Substantia nigra (tissue), 51 donors: ENCODE measurements at places on chromosomes 3 and 15.

DNA sequence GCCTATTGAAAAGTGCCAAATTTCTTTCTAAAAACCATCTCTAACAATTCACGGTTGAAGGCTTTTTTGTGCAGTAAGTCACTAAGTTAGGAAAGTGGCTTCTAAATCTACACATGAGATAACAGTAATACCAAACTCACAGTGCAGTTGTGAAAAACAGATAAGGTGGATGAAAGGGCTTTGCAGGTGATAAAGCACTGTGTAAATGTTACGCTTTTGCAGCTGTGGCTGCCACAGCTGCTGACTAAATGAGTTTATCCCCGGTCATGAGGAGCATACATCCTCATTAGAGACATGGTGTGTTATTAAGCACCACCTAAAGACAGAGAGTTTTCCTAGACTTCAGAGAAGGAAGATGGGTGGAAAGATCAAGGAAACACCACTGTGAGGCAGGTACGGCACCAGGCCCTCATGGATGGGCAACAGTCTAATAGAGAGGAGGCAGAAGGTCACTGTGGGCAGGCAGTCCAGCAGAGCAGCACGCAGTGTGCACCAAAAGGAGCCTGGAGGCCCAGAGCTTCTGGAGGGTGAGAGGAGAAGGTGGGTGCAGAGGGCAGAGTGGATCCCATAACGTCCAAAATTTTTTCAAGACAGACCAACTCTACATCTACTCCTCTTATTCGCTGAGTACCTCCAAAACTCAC, 68.5 kb downstream of the FMN1 start:
- DNase-seq: no peak

DNA sequence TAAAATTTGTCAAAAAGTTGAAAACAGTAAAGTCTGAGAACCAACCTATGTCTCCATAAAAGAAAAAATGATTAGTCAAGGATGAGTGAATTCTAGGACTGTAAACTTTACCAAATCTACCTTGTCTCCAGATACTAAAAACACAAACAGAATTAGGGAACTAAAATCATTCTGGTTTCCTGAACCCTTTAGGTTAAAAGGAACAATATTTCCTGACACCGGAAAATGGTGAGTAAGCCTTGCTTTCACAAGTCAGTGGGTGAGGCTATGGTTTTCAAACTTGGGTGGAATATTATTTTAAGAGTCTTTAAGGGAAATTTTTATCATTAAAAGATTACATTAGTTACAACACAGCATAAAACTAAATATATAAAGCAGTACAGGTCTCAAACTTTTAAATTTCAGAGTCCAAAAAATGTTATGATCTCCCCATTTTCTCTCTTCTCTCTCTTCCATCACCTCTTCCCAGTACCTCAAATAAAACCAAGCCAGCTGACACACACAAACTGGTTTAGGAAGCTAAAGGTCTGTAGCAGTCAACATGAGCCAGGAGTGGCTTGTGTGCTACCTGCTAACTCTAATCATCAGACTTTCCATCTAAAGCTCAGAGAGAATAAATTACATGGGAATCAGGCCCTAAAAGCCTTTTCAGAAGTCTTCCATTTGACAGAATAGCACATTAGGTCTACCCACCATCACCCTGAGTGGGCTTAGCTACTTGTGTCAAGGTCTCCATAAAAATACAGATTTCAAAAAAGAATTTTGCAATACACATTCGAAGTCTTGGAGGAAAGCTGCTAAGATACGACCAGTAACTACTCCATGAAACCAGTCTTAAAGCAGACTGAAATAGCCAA, 2.2 kb downstream of the SLC12A6 start:
- no peak for DNase-seq

- DNase-seq: no peak
These were observed 52.0 kb upstream of the ATG7 start for GRCh38 chr3:11220230-11220629.

DNA sequence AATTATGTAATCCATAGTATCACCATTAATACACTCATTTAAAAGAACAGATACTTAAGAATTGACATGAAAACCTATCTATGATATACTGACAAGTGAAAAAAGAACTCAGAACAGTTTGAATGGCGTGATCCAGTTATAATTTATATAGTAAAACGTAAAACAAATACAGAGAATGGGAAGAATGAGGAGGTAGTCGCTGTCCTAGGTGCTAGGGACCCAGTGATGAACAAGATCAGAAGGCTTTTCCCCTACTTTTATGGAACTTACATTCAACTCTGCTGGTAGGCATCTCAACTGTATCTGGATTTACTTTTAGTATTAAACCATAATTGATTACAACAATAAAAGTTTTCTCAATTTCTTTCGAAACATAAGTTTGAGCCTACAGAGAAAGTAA, 31.8 kb downstream of the GSK3B start:
- no peak for DNase-seq

- DNase-seq: no peak
These were observed 38.8 kb downstream of the TNK2 start for GRCh38 chr3:195869413-195870001.

GRCh38 chr3:82165266-82165665, 403.8 kb upstream of the GBE1 start:
- DNase-seq: no peak

DNA sequence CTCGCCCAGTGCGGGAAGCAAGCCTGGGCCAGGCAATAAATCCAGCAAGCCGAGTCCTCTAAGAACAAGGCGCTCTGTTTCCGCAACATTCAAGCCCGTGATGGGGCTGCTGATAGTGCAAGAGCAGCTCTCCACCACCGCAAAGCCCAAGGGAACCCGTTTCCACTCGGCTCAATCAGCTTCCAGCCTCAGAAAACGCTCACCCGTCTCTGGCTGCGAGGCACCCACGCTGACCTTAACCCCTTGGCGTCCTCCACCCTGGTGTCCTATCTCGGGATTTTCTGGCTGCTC, 17.8 kb downstream of the SPATA12 start:
- DNase-seq: no peak

DNA sequence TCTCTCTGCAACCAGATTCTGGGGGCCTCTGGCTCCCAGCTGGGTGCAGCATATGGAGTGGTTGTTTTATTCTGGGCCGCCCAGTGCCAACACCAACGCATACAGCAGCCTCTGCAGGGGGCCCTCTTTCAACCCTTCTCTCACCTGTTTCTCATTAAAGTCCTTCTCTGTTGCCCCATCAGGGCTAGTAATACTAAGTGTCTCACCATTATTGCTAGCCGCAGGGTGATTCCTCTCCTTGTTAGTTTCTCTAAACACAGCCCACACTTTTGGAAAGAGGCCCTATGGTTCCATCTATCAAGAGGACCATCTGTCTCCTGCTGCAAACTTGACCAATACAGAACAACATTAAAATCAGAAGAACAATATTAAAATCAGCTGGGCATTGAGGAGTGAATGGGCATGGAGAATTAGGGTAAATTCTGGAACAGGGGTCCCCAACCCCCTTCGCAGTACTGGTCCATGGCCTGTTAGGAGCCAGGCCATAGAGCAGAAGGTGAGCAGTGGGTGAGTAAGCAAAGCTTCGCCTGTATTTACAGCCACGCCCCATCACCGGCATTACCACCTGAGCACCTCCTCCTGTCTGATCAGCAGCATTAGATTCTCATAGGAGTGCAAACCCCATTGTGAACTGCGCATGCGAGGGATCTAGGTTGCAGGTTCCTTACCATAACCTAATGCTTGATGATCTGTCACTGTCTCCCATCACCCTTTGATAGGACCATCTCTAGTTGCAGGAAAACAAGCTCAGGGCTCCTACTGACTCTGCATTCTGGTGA, 36.5 kb downstream of the ALS2CL start:
- DNase-seq: no peak

- DNase-seq: no peak
These were observed 106.6 kb downstream of the EOMES start for GRCh38 chr3:27615555-27615954.

- no peak for DNase-seq
These were observed 110.2 kb downstream of the ADCY5 start for GRCh38 chr3:123338620-123339061.

GRCh38 chr3:177725165-177725564, 527.9 kb upstream of the TBL1XR1 start:
- DNase-seq: no peak

DNA sequence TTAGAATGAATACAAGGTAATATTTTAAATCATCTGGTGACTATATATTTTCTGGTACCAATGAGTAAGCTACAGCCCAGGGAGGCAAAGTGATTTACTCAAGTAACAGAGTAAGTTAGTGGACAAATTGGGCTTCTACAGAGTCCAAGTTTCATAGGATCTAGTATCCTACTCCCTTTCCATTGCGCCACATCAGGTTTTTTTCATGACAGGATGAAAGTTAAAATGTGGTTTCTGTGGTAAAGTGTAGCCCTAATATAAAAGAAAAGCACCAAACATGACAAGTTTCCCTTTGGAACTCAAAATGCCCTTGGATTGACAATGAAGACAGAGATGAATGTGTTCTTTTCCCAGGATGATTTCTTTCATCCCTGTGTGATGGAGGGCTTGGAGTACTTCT, 350.8 kb upstream of the ZNF385D start:
- no peak for DNase-seq

DNA sequence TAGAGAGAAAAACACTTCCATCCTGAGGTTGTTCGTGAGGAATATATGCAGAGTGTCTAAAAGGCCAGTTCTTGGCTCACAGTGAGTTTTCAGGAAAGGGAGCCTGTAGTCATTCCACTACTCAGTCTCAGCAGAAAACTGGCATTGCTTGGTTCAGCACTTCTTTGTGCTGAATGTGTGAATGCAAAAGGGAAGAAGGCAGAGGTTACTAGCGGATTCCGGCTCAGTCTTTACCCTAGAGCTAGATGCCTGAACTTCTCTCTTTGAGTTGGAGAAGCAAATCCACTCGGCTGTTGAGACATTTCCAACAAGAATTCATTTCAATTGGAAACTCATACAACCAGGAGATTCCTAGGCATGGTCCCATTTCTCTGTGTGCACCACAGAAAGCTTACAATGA, 23.1 kb upstream of the FRMD4B start:
- DNase-seq: no peak

DNA sequence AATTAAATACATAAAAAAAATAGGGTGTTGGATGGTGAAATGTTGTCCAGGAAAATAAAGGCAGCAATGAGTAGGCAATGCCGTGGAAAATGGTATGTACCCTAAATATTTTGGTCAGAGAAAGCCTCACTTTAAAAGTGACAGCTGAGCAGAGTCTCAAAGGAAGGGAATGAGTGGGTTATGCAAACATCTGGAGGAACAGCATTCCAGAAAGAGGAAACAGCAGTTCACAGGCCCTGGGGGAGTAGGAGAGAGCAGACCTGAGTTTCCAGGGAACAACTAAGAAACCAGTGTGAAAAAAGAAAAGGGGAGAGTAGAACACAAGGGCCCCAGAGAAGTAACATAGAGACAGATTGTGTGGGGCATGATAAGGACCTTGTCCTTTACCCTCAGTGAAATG, 230.0 kb upstream of the CNTN3 start:
- no peak for DNase-seq

GRCh38 chr3:150744041-150744918, 18.7 kb downstream of the SIAH2 start:
- DNase-seq: no peak

- no peak for DNase-seq
These were observed 35.6 kb downstream of the LINGO1 start for GRCh38 chr15:77596821-77597803.

DNA sequence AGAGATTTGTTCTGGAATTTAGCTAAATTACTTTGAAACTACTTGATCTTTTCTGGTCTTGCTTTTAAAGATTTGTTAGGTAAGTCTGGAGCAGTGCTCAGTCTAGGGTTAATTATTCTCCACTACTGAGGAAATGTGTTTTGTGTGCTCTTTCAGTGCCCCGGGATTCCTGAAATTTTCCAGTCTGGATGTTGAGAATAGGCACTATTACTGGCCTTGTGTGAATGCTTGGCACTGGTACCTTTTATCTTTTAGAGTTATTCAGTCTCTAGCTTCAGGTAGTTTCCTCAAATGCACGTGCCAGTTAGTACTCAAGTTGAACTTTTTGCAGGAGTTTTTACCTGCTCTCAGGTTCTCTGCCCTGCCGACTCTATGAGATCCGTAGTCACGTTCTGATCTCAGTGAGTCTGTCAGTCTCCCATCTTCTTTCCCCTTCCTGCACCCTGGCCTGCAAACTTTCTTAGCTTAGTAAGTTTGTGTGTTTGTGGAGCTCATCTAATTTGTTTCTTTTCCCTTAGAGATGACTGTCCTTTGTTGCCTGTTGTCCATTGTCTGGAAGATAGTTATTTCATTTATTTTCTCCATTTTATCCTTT, 39.5 kb downstream of the TCF12 start:
- DNase-seq: no peak

DNA sequence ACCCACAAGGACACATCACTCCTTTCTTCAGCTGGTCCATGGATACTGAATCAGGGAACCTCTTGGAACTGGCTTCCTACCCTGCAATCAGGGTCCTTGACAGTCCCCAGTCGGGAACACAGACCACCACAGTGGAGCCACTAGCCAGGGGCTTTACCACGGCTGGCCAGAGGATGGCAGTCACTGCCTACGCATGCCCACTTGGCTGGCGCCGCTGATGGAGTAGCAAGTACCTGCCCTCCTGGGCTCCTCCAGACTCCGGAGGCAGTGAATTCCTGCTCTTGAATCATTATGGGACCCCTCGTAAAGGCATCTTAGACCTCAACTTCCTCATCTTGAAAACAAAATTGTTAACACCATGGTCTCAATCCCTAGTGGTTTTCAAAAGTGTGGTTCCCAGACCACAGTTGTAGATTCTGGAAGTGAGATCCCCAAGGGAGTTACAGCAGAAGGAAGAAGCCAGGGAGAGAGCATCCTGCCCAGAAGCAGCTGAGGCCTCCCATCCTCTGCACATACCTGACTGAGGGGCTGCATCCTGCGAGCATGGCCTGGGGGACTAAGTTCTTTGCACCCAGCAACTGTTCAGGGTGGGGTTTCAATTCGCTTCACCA, 9.1 kb upstream of the SKIC8 start:
- DNase-seq: peak; percentile 47

DNA sequence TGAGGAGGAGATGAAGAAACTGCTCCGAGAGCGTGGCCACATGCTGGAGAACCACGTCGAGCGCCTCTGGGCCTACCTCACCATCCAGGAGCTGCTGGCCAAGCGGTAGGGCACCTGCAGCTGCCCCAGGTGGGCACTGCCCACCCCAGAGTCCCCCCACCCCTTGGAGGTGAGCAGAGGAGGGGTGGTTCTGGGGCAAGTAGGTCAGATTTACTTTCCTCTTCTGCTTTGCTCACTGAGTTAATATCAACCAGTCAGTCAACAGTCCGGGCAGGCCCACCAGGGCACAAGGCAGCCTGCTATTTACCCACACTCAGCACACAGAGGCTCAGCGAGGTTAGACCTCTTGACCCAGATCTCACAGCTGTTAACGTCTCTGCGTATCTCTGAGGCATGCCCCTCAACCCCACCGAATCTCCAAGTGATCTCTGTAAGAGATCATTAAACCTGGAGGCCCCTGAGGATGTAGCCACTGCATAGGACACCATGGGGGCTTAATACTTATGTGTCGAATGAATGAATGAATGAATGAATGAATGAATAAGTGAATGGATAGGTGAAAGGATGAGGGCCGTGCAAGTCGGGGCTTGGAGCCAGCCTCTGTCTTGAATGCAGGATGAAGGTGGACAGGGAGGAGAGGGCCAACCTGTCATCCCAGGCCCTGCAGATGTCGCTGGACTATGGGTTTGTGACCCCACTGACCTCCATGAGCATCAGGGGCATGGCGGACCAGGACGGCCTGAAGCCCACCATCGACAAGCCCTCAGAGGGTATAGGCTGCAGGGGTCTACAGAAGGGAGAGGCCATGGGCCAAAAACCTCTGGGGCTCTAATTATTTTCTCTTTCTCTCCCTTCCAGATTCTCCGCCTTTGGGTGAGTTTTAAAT, 8.0 kb upstream of the ITIH3 start:
- no peak for DNase-seq

GRCh38 chr15:75655931-75656330, 8.2 kb downstream of the SNX33 start:
- no peak for DNase-seq
